G401 (cell line): ENCODE measurements at places on chromosomes 2 and 18.

DNA sequence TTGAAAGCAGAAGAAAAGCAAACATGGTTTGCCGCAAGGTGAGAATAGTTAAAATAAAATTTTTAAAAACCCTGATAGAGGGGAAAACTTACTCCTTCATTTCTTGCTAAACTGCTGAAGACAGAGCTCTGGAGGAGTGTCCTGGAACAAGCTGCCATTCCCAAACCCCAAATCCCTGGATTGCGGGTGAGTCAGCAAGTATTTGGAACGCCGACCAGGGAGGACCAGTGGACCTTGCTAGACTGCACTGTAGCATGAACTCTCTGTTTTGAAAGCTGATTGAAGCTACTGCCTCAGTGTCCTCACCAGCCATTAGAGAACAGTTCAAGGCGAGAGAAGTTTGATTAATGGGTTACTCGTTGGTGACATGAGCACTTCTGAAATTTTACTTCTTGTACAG, 99.4 kb upstream of the RASGRP3 start:
- no peak for DNase-seq

- no peak for DNase-seq
These were observed 190.8 kb downstream of the SEPTIN10 start for GRCh38 chr2:109422758-109423500.

DNA sequence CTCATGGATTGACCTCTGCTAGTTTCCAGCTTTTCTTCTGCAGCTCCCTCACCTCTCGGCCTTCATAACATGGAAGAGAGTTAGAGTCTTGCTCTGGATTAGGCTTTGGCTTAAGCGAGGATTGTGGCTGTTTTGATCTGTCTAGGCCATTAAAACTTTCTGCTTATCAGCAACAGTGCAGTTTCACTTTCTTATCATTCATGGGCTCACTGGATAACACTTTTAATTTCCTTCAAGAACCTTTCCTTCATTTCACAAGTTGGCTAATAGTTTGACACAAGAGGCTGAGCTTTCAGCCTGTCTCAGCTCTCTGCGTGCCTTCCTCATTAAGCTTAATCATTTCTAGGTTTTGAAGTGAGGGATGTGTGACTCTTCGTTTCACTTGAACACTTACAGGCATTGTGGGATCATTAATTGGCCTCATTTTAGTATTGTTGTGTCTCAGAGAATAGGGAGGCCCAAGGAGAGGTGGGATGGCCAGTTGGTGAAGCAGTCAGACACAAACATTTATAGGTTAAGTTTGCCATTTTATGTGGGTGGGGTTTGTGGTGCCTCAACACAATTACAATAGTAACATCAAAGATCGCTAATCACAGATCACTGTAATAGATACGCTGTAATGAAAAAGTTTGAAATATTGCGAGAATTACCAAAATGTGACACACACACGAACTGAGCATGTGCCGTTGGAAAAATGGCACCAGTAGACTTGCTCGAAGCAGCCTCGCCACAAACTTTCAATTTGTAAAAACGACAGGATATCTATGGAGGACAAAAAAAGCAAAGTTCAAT, 129.3 kb downstream of the ZNF236 start:
- DNase-seq = no peak

DNA sequence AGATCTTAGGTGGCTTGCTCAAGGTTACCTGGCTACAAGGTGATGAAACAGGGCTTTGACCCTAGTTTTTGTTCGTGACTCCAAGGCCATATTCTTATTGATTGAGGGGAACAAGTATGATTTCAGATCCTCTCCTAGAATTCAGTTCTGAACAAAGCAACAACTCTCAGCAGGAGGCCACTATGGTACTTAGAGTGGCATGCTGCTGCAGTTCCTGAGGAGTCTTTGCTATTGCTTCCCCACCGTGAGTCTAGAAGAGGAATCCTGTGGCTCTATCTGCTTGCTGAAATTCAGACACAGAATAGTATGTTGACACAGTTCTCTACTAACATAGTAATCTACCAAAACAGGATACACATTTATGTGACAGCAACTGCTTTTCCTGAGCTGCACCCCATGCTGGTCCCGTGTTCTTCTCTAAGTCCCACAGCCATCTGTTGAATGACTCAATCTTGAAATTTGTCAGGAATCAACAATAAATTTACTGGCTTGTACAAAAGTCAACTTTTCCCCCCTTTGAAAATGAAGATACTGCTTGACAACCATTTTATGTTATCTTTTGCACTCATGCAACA, 4.1 kb downstream of the TGFBRAP1 start:
- no peak for DNase-seq
